ENCODE measurements at places on chromosomes 3 and 15. TPM values are rescaled to one million over a fixed set of nuclear protein-coding genes. Genes with fewer than 3 reads are reported as not detected.

DNA sequence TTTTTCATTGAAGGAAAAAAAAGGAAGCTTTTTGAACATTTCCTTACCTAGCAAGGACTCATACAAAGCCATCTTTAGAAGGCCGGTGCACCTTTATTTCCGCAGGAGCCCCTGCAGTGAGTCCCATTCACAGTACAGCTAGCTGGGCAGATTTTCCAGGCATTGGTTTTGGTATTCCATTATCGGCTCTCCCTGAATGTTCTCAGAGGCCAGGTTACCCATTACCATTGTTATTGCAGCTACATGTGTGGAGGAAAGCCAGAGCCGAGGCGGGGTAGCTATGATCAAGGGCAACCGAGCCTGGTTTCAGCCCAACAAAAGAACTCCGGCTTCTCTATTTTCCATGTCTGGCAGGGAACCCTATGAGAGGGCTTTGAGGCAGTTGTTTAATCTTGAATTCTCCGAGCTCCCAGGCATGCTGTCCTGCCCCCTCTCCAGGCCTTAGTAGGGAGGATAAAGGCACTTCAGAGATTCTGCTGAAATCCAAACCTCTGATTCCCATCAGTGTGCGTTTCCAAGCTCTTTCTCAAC is 100.3 kb downstream of the LRRK1 start:
- DNase-seq, result no peak

- peak; percentile 29 for DNase-seq
These were observed 45.7 kb downstream of the KPNA1 start for GRCh38 chr3:122468896-122469533.

DNA sequence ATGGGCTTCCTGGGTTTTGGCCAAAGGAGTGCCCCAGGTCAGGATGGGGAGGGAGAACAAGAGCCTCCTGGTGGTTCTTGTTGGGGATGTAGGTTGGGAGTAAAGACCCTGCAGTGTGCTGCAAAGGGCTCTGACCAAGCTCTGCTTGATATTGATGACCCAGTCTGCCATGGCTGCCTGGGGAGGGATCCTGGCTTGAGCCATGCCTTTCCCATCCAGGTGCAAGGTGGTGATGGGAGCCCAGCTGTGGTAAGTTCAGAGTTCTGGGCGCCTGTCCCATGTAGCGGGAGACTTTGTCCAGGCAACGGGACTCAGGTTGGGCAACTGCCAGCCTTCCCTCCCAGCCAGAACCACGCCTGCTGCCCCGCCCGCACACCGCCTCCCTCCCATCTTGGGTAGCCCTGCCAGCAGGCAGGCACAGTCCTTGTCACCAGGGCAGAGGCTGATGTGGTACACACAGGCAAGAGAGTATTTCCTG is 2.6 kb downstream of the GNAI2 start:
- DNase-seq, result peak; percentile 68

HRG gene
- 0.14 TPM for total RNA-seq

PLCL2 gene
- 3.3 TPM for total RNA-seq

All from H7 (cell line).